ENCODE measurements at places on chromosomes 7 and 10.
A peak's percentile ranks its signal among the peaks of the same experiment; 100 is the strongest.

DNA sequence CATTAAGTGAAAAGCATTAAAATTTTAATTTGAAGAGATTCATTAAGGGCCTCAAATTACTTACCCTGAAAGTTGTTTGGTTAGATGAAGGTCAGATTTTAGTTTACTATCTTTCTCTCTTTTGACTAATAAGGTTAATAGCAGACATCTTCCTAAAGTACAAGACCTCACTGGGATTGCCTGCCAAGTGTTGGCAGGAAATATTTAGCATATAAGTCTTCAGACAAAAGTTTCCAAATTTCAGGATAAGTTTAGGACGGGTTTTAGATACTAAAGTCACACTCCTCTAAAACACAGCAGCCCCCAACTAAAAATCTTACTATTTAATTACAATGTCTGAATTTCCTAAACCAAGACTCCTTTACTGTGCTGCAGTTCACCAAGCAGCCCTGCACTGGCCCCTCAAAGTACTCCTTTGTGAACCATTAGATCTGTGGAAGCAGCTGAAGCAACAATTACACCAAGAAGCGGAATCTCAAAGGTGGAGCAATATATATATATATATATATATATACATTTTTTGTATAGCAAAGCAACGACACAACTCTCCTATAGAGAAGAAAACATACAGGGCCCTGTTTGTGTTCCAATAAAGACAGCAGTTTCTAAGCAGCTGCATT, 91.2 kb upstream of the KCNIP2 start:
- DNase-seq, result no peak

DNA sequence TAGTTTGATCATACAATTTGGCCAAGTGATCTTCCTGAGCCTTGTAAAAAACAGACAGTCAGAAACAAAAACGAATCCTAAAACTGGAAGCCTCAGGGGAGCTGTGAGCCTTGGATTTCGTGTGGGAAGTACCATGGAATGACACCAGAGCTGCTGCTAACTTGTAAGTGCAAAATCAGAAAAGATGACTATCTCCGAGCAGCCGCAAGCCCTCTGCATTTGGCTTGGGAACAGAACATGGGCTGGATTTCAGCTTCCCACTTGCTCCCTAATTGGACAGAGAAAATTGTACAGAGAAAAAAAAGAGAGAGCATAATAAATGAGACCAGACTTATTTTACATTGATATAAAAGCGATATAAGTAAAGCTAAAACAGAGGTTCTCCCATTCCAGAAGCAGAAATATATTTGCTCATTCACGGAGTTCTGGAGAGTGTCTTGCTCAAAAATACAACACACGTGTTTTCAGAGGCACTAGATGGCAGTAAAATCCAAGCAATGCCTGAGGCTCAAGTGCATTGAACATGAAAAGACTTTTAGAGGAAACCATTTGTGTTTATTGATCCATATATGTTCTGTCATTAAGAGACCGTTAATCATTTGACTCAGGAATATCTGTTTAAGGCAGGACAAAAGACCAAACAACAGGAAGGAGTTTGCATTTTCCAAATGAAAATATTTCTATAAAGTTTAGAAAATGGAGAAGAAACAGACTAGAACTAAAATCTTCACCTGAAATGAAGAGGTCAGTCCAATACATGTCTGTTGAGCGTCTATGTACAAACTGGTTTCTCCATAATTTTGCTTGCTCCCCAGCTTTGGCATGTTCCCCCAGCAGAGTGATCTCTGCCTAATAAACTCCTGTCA, 78.3 kb upstream of the SLC26A5 start:
- no peak for DNase-seq

- DNase-seq, result no peak
Observed at GRCh38 chr10:101035314-101035713, 4.3 kb downstream of the SFXN3 start.

GRCh38 chr7:131212114-131212513, 115.6 kb upstream of the MKLN1 start:
- DNase-seq, result no peak

GRCh38 chr7:28199021-28199510, 18.5 kb upstream of the JAZF1 start:
- no peak for DNase-seq

GRCh38 chr10:373526-374309, 238.5 kb downstream of the ZMYND11 start:
- DNase-seq, result peak; percentile 48

DNA sequence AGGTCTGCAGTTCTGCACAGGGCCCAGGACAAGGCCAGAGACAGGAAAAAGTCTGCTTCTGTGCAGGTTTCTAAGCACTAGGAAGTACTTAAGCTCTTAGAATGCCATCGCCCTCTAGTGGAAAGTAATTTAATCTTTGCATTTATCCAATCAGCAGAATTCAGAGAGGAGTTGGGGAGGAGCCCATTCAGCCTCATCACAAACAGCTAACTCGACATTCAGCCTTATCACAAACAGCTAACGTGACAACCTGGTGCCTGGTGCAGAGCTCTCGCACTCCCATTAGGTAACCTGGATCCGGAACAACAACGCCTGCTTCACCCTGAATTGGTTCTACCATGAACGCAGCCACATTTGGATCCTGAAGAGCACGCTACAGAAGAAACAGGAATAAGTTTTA, 15.2 kb downstream of the OAT start:
- no peak for DNase-seq

GRCh38 chr10:1050145-1050544, 1.2 kb upstream of the IDI1 start:
- no peak for DNase-seq

DNA sequence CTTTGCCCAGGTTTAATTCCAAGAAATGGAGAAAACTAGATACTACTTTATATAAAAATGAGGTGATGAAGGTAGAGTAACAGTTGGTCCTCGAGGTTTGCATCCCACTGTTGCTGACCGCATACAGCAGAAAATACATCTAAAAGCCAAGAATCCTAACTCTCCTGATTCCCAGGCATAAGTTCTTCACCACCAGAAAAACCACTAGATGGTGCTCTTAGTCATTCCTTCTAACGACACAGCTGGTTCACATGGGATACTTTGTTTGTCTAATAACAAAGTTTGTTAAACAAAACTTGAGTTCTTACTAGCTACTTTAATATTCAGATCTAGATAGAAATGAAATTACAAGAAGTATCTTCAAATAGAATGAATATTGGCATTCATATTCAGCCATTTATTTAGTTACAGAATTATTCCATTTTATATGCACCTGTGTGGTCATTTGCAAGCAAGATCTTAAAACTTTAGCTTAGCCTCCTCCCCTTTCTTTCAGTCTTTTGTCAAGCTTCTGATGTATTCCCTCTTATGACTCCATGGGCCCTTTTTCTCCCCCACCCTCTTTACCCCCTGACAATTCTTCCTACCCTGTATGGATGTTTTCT, 54.1 kb upstream of the CYP26C1 start:
- DNase-seq, result no peak

GRCh38 chr10:125605167-125605566, 77.8 kb downstream of the TEX36 start:
- no peak for DNase-seq

DNA sequence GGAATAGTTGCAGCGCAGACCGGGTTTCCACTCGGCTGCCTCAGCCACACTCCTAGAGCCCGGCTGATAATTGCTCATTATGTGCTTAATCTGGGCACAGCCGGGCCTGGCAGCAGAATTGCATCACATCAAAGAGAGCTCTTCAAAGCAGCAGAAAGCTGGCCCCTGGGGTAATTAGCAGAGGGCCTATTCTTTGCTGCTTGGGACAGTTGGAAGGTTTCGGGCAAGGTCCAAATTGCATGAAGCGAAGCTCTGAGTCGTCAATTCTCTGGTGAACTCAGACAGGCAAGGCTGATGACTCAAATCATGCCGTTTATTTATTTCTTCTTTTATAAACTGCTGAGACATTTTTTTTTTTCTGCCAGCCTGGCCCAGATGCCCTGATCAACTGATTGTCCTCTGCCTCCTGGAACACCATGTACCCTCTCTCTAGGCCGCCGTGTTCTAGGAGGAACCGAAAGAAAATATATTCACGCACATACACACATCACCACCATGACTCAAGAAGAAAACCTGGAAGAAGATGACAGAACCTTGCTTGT, 242.2 kb downstream of the RAB11FIP2 start:
- DNase-seq, result no peak

Data from NCI-H187 treated with DMSO at 0.1 percent for 48 hours (cell line).